ENCODE measurements at places on chromosomes 6 and 20.

GRCh38 chr20:40636486-40636885 lies 52.5 kb downstream of the MAFB start:
- DNase-seq: no peak

- no peak for DNase-seq
Measured at GRCh38 chr6:63458480-63459115, 113.7 kb upstream of the LOC128125822 start.

GRCh38 chr6:116666869-116667268 lies 1.7 kb downstream of the ZUP1 start:
- DNase-seq: no peak

DNA sequence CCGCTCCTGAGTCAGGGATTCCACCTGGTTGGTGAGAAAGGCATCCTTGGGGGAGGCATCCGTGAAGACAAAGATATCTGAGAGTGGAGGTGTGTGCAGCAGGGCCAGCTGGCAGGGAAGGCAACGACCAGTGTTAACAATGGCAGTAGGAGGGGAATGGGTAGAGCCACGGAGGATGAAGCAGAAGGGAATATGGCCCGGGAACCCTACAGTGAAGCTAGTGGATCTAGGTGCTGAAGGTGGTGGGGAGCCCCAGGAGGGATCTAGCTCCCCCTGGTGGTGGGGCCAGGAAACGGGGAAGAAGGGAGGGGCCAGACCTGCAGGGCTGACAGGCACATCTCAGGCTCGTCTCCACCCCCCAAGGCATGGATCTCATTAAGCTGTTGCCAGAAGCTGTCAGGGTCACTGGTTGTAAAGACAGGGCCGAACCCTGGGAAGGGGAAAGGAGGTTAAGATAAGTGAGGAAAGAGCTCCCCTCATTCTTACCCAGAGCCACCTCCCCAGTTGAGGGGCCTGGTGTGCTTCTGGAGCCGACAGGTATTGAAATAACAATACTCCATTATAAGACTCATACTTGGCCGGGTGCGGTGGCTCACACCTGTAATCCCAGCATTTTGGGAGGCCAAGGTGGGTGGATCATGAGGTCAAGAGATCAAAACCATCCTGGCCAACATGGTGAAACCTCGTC lies 7.3 kb downstream of the VWA7 start:
- DNase-seq: no peak

DNA sequence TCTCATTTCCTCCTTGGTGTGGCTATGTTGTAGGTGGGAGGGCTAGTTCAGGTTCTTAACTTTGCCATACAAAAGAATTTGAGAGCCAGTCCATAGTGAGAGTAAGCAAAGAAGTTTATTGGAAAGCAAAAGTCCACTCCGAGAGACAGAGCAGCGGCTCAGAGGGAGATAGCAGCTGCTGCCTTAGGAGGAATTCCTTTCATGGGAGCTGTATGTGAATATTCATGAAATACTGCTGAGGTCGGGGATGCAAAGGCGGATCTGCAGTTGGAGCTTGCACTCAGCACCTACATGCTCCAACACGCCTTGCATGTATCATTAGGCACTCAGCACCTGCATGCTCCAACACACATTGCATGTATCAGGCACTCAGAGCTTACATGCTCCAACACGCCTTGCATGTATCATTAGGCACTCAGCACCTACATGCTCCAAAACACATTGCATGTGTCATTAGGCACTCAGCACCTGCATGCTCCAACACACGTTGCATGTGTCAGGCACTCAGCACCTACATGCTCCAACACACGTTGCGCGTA lies 54.9 kb downstream of the CDH4 start:
- no peak for DNase-seq

DNA sequence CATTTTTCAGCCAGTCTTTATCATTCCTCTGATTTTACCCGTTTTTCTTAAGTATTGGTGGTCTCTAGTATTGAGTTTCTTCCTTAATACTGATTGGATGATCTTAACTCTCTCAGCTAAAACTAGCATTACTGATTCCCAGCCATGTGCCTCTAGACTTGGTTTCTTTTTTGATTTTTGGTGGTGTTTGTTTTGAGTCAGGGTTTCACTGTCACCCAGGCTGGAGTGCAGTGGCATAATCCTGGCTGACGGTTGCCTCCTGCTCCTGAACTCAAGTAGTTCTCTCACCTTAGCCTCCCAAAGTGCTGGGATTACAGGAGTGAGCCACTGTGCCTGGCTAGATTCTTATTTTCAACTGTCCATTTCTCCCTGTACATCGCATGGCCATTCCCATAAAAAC lies 24.9 kb downstream of the DPPA5 start:
- no peak for DNase-seq

DNA sequence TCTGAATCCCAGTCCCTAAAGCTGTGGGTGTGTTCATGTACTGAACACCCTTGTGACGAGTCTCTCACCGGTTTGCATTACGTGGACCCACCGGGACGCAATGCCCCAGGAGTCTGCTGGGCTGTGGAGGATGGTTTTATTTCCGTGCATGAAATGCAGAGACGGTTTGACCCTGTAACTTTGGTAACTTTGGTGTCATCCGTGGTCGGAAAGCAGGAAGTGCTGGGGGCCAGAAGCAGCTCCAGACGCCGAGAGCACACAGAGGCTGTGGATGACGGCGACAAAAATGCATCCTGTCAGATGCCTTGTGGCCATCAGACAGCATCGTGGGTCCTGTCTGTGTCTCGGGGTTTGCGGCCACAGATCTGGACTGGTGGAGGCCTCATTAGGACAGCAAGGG lies 7.2 kb downstream of the BHLHE23 start:
- no peak for DNase-seq

DNA sequence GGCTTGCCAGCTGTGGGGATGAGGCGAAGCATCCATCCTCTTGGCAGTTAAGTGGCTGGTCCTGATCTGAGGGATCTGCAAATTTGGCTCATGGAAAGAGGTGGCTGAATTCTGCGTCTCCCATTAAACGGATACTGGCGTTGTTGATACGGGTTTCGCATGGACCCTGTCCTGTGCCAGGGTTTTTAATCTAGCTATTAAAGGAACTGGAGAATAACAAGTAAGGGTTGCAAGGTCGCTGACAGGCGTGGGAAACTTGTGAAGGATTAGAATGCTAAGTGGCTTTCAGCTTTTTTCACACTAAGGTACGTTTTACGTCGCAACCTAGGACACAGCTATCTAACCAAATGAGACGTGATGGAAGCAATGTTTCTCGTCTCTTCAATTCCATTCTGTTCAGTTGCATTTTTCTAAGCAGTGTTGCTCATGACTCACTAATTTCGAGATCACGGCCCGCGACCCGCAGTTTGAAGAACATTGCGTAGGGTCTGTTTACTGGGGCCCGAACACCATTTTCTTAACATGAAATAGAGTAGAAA lies 852 bp downstream of the GMNN start:
- DNase-seq: no peak

Measured in substantia nigra (tissue), 51 donors.